ENCODE measurements at places on chromosomes 11 and 22.

GRCh38 chr11:17986711-17987220 is 26.1 kb downstream of the SERGEF start:
- no peak for DNase-seq

DNA sequence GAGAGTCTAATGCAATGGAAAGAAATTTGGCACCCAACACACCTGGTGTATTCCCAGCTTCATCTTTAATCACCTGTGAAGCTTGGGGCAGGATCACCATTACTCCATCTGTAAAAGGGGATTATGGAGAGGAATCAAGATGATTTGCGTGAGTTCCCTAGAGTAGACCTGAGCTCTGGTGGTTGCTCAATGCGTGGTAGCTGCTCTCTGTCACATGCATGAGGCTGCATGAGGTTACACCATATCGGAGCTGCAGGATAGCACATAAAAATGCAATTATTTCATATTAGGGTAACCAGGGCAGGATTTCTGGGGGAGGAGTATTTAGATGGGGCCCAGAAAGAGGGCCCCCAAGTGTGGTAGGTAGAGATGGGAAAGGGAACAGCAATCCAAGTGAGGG is 35.3 kb upstream of the CLMP start:
- no peak for DNase-seq

GRCh38 chr11:8317159-8317558 is 53.5 kb upstream of the LMO1 start:
- DNase-seq = no peak

DNA sequence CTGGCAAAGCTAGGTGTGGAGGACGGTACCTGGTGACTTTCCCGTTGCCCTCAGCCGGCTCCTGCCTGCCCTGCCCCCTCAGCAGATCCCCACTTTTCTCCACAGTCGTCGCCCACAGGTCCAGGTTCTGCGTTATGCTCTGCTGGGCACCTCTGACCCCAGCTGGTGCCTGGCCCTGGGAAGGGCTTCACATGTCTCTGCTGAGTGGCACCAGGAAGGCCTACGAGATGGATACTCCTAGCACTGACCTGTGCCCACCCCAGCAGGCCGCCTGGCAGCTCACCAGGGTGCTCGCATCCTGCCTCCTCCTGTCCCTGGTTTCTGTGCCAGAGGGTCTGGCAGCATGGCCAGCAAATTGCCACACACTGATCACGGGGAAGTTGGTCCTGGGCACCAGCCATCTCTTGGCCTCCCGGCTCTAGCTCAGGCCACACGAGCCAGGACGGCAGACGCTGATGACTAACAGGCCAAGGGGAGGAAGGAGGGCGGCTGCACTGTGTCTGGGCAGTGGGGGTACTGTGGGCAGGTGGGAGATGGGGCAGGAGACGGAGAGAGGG is 13.8 kb downstream of the CARS1 start:
- DNase-seq = no peak

DNA sequence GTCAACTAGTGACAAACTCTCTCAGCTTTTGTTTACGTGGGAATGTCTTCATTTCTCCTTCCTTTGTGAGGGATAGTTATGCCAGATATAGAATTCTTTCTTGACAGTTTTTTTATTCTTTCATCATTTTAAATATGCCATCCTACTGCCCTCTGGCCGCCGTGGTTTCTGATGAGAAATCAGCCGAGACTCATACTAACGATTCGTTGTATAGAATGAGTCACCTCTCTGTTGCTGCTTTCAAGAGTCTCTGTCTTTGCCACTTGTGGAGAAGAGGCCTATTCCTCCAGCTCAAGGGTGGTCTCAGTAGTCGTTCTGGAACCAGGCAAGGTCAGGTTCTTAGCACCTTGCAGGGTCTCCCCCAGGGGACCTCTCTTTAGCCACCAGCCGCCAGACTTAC is 8.0 kb downstream of the MYO7A start:
- no peak for DNase-seq
